ENCODE measurements at places on chromosomes 16 and 17. TPM values are rescaled to one million over a fixed set of nuclear protein-coding genes. Genes with fewer than 3 reads are reported as not detected.
A peak's percentile ranks its signal among the peaks of the same experiment; 100 is the strongest.

Gene AP2B1
- polyA plus RNA-seq, result 150 TPM

Gene NMRAL1
- 32.9 TPM for polyA plus RNA-seq

Gene AGRP
- polyA plus RNA-seq, result not detected

Gene KAT8
- polyA plus RNA-seq, result 73.0 TPM

Gene MGAT5B
- 0.82 TPM for polyA plus RNA-seq

Gene MMP2
- polyA plus RNA-seq, result 603 TPM

Gene USP43
- 3.7 TPM for polyA plus RNA-seq

Gene ZFP3
- 8.8 TPM for polyA plus RNA-seq

Gene FN3K
- 9.7 TPM for polyA plus RNA-seq

GRCh38 chr16:69105501-69106361, at the start of gene HAS3:
TSS of gene HAS3 (plus strand) at chr16:69105653. CDS start at chr16:69109396, 3,743 bp downstream.
- DNase-seq, result no peak

- no peak for DNase-seq
Observed at GRCh38 chr16:13660807-13661206, 259.1 kb upstream of the ERCC4 start.

- DNase-seq, result no peak
Observed at GRCh38 chr16:82386761-82387160, 216.7 kb upstream of the MPHOSPH6 start.

- DNase-seq, result no peak
Observed at GRCh38 chr17:50129728-50130558, at the start of gene SAMD14. TSS of gene SAMD14 (minus strand) at chr17:50130160. CDS start at chr17:50124959, 5,201 bp downstream.

- DNase-seq, result no peak
Observed at GRCh38 chr17:75652934-75653549, 13.9 kb downstream of the RECQL5 start.

DNA sequence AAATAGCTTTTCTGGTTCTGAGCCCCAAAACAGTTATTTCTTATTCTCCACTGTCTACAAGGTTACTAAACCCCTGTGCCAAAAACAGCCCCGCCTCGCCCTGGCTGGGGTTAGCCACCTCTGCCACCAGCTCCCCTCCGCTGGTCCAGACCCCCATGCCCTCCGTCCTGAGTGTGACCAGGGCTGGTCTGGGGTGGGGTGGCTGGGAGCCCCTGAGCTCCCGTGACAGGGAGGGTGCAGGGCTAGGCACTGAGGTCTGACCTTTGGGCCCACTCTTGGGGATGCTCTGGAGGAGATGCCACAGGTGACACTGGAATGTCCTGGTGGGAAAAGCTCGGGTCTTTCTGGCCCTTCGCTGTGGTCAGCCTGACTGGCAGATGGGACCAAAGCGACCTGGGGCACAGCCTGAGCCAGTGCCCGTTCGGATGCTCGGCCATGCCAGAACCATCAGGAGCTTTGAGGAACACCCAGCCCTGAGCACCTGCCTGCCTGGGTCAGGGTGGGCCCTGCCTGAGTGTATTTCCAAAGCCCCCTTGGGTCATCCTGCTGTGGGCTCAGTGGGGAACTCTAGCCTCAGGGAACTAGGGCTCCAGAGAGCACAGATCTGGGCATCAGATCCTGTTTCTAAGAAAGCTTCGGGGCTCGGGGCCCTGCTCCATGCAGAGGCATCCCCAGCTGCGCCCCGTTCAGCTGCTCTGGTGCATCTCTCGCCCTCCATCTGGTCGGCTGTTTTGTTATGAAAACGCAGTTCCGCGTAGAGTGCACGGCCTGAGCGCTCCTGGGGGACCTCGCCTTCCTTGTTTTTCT, 72.1 kb upstream of the GNG13 start:
- no peak for DNase-seq

DNA sequence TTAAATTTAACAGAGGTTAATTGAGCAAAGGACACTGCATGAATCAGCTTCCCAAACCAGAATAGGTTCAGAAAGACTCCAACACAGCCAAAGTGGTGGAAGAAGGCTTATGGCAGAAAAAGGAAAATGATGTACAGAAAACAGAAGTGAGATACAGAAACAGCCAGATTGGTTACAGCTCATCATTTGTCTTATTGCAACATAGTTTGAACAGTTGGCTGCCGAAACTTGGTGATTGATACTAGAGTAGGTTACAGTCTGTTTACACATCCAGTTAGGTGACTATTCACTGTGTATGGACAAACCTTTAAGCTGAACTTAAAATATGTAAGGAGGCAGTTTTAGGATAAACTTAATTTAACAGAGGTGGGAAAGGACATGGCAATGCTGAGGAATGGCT, 18.3 kb downstream of the TMEM100 start:
- DNase-seq, result no peak

GRCh38 chr17:57415751-57416207, 159.5 kb downstream of the MSI2 start:
- DNase-seq, result peak; percentile 83

- no peak for DNase-seq
Observed at GRCh38 chr17:67578142-67578457, 139.6 kb upstream of the NOL11 start.

GRCh38 chr16:82082543-82083244, 47.6 kb downstream of the HSD17B2 start:
- DNase-seq, result no peak

DNA sequence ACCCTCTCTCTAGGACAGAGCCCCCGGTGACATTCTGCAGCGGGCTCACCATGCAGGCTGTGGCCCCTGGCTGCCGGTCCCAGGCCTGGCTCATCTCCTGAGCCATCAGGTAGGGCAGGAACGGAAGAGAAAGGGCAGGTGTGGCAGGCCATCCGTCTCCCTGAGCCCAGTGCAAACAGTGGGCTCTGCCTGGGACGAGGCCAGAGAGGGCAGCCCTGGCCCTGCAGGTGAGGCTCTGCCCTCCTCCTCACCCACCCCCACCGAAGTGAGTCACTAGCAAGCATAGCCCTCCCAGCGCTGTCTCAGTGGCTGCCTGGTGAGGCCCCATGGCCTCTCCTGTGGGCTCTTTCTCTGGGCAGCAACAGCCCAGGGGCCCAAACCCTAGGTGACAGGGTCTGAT, 14.5 kb downstream of the OTOP3 start:
- DNase-seq, result no peak

DNA sequence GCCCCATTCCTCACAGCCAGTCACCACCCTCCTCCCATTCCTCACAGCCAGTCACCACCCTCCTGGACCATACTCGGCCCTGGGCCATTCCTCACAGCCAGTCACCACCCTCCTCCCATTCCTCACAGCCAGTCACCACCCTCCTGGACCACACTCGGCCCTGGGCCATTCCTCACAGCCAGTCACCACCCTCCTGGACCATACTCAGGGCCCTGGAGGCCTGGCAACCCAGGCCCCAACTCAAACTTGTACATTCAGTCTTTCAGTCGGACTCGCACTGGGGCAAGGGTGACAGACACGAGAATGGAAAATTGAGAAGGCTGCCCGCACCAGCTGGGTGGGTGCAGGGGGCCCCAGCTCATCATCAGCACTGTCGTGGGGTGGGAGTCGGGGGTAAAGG, 30.4 kb upstream of the FOXK2 start:
- no peak for DNase-seq

DNA sequence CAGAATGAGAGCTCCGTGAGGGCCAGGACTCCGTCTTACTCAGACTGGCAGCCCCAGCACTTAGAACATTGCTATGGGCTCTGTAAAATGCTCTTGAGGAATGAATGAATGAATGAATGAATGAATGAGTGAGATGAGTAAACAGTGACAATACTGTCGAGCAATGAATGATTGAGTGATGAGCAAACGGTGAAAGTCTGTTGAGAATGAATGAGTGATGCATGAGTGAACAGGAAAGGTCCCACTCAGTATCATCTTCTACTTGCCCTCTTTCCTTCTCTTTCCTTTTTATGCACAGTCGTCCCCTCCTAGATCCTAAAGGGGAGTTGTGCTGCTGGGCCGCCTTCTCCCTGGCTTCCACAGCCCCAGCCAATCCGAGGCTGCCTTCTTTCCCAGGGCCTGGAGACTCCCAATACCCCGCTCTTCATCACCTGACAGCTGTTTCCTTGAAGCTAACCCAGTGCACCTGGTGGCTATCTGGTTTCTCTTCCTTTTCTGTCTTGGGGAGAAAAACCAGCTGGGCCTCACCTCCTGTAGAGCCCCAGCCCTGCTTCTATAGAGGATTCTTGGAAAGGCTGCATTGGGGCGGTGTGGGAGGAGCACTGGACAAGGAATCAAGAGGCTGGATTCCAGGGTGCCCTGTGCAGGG, 32.7 kb upstream of the CACNG1 start:
- DNase-seq, result no peak

- no peak for DNase-seq
Observed at GRCh38 chr17:1110862-1111598, 68.8 kb downstream of the ABR start.

GRCh38 chr16:5176505-5176904, 78.9 kb upstream of the EEF2KMT start:
- no peak for DNase-seq

DNA sequence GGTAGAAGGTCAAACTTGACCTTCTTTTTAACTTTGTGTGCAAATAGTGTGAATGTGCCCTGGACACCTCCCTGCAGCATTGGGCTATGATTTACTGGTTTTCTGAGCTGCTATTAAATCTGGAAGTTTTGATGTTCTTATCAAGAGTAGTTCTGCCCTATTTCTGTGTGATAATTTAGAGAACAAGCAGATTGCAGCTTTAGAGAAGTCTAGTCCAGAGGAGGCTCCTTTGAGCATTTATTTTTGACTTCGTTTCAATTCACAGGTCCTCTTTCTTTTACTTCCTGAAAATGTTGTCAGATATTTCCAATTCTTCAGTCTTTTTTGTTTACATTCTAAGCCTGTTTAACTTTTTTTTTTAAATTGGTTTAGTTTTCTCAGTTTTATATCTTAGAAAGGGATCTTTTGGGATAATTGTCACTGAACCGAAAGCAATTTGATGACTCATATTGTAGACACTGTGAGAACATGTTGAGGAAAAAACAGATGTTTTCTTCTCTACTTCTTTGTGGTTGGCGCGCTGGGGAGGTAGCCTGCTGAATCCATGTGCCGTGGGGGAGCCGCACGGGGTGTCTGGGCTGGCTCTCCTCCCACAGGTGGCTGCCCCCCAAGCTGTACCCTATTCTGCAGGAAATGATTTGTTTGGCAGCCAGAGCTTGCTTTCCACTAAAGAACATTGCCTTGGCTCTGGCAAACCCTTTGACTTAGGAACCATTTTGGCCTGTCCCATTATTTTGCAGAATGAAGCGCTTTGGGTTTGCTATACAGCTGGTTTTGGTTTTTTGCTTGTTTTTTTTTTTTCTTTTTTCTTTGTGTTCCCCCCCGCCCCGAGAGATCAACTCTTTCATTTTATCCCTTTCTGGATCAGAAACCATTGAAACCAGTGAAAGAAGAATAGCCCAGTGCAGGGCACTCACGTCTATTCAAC, 53.4 kb downstream of the MFSD11 start:
- DNase-seq, result no peak

DNA sequence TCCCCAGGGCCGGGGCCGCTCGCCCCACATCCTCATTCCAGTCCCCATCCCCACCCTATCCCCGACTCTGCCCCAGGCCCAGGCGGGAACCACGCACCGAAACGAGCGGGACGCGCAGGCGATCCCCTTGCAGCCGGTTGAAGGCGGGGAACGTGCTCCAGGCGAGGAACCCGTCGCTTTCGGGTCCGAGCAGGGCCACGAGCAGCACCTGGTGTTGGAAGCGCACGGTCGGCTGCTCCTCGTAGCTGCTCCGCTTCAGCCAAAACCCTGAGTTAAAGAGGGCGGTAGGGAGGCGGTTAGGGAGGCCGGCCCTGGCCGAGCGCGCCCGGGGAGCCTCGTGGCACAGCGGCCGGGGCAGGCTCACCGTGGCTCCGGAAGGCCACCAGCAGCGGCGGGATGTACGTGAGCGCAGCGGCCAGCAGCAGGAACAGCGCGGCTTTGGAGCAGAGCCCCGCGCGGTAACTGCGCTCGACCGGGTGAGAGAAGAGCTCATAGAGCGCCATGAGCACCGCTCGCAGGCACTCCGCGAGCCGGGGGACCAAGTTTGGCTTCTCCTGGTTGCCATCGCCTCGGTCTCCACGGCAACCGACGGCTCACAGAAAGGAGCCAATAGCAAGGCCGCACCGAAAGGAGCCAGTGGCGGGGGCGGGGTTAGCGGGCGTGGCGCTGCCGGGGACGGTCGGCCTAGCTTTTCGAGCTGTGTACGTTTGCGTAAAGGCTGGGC, at the start of gene TMEM231:
Gene TMEM231 (minus strand): TSS at position 546 of the 724 bp plus-strand sequence. CDS start 43 bp downstream, at position 503.
- peak; percentile 93 for DNase-seq

DNA sequence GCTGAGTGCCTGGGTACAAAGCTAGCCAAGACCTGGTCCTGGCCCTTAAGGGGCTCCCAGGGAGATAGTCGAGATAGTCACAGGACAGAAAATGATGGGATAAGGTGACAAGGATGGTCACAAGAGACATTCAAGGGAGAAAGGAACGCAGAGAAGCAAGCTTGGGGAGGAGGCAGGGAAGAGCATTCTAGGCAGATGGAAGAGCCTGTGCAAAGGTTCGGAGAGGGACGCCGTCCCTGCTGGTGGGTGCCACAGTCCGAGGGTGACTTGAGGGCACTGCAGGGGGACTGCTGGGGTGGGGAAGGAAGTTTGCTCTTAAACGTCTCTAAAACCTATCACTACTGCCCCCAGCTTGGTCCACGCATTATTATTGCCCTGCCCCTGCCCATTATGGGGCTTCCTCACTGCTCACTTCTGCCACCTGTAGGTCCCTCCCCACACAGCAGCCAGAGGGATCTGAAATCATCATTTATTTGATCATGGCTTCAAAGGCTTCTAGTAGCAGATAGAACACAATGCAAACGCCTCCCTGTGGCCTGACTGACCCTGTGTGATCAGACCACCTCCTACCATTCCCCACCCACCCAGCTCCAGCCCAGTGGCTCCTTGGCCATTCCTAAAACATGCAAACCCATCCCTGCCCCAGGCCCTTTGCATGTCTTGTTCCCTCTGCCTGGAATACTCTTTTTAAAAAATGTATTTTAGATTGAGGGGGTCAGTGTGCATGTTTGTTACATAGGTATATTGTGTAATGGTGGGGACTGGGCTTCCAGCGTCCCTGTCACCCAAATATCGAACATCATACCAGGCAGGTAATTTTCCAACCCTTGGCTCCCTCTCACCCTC, 60.3 kb downstream of the RMI2 start:
- DNase-seq, result no peak

GRCh38 chr16:11386791-11387546, 41.7 kb downstream of the RMI2 start:
- DNase-seq, result no peak

DNA sequence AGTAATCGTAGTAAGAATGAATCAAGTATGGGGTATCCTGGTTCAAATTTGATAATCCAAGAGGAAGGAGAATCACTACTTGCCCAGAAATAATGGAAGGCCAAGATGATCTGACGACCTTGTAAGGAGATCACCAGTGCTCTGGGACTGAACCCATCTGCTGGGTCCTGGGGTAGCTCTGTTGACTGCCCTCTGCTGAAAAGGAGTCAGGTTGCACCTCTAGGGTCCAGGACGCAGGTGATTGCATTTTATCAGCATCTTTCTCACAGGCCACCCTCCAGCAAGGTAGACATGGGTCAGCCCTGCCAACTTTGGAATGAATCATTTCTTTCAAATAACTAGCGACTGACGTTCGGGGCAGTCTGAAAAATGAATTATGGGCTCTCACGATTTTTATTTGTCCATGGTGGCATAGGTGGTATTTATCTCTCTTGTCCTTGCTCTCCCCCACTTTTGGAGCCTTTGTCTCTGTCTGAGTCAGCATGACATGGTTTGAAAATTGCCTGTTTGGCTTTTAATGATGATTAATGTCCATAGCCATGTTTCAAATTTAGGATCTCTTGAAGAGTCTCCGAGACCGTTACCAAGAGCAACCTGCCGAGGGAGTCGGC, 163.7 kb downstream of the MSI2 start:
- no peak for DNase-seq
